ENCODE measurements at places on chromosomes 4 and X.
A peak's percentile ranks its signal among the peaks of the same experiment; 100 is the strongest.

DNA sequence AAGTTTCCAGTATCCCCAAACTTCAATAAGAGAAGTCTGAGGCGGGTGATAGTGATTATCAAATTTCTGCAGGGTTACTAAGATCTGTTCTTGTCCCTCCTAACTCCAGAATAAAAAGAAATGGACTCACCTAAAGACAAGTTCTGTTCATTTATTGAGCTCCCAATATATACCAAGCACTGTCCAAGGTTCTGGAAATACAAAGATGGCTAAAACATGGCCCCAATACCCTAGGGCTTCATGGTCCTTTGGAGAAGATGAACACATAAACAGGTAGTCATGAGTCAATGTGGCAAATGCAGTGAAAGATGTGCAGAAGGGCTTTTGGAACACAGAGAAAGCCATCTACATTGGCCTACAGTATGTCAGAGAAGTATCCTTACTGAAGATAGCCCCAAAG, 231.2 kb downstream of the PPP1R2C start:
- DNase-seq, result no peak

DNA sequence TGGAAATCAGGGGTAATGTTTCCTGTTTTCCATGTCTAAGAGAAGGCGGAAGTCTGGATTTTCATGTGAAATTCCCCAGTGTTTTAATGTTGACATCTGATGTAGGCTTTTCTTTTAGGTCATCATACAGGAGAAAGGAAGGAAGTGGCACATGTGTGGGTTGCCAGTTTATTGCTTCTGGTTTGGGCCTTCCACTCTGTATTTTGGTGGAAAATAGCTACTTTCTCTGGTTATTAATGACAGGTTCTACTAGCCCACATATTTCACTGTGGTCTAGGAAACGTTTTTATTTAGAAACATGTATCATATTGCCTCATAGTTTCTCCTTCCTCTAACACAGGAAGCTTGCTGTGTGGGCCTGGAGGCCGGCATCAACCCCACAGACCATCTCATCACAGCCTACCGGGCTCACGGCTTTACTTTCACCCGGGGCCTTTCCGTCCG, 7.2 kb downstream of the PDHA1 start:
- DNase-seq, result no peak

DNA sequence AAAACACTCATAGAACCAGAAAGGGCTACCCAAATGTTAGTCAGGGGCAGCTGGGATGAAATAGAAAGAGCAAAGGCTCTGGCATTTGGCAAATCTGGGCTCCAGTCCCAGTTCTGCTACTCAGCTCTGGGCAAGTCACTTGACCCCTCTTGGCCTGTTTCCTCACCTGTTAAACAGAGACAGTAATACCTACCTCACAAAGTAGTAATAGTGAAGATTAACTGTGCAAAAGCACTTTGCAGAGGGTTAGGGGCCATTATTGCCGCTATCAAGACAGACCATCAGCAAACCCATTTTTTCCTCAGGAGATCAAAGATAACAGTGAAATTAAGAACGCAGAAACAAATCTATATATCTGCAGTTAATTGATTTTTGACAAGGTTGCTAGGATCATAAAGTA, 20.6 kb downstream of the ZBTB33 start:
- DNase-seq, result no peak

- no peak for DNase-seq
Observed at GRCh38 chr4:70151271-70151670, 2.8 kb upstream of the PRR27 start.

GRCh38 chr4:89071311-89071710, 14.3 kb upstream of the FAM13A start:
- DNase-seq, result no peak

GRCh38 chrX:30610026-30610425, 32.5 kb upstream of the TASL start:
- DNase-seq, result no peak

DNA sequence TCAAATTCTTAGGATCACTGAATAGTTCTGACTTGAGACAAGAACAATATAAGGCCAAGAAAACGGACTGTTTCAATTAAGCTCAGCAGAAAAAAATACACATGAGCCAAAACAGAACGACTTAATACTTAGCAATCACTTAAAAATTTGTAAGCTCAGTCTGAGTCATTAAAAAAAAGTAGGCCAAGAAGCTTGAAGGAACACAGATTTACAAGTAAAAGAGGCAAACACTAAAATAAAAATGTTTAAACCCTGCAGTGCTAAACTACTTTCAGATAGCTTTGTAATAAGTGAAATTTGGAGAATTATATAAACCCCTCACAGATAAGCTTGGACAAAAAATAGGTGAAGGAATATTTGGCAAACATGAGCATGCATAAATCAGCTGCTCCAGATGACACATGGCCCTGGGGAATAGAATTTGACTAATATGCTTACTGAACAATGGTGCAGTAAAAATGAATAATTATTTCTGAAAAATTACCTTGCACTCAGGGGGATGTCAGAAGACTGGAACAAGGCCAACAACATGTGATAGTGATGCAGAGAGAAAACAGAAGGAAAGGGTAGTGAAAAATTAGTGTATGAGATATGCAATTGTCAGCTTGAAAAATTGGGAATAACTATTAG, 49.6 kb downstream of the LNX1 start:
- DNase-seq, result no peak

DNA sequence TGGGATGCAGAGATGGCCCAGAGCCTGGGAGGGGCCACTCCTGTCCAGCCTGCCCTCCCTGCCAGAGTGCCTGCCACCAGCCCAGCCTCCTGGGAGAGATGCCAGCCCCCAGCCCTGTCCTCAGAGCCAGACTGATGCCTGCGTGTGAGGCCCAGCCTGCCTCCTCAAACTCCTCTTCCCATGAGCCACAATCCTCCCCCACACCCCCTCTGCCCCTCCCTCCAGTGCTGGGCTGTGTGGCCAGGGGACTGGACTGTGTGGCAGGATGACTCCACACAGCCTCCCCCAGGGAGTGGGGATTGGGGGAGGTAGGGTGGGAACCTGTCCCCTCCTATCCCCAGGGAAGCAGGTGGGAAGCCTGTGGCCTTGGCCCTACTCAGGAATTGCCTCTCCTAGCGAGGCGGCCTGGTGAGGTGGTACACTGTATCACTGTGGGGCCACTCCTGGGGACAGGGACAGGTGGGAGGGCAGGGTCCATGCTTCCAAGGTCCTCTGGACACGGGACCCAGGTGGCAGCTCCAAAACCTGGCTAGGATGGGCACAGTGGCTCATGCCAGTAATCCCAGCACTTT, 4.3 kb upstream of the SH3BP2 start:
- DNase-seq, result no peak

DNA sequence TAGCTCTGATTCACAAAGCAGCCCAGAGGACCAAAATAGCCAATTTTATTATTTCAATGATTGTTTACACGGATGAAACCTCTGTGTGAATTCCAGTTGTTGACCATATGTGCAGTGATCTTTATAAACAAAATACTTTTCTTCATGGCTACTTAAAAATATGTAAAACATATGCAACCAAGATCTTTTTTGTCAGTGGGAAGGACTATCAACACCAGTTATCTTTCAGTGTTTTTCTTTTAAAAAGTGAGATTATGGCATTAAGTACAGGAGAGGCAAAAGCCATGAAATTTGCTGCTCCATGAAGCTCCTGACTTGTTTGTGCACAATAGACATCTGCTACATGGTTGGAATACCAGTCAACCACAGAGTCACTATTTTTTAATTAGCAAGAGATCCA, 184.4 kb downstream of the DKK2 start:
- DNase-seq, result no peak

- DNase-seq, result no peak
Observed at GRCh38 chr4:111707491-111707890, 437.8 kb upstream of the FAM241A start.

- DNase-seq, result no peak
Observed at GRCh38 chr4:43048570-43048969, 156.1 kb downstream of the GRXCR1 start.

- no peak for DNase-seq
Observed at GRCh38 chr4:15502384-15502783, 32.7 kb downstream of the CC2D2A start.

DNA sequence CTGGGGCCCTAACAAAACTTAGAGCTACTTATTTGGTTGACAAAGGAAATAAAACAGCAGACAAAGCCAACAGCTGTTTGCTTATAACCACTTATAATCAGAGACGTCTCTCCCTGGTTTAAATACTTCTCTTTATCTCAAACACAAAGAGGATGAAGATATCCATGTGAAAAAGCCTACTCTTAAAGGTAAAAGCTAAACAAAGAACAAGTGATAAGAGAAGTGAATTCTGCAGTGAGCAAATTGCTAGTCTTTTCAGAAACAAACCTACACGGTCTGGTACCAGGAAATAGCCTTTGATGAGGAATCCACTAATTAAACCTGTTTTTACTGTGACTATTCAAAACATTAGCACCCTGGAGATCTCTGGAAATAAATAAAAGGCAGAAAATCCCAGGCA, 46.7 kb downstream of the GRIA3 start:
- no peak for DNase-seq

- DNase-seq, result no peak
Observed at GRCh38 chr4:122783301-122784215, 43.1 kb upstream of the FGF2 start.

GRCh38 chr4:99088481-99089365, at the start of gene ADH5:
Gene ADH5, minus strand, starts transcription at chr4:99088788. Its CDS starts 88 bp downstream, at chr4:99088700.
- DNase-seq, result peak; percentile 87

DNA sequence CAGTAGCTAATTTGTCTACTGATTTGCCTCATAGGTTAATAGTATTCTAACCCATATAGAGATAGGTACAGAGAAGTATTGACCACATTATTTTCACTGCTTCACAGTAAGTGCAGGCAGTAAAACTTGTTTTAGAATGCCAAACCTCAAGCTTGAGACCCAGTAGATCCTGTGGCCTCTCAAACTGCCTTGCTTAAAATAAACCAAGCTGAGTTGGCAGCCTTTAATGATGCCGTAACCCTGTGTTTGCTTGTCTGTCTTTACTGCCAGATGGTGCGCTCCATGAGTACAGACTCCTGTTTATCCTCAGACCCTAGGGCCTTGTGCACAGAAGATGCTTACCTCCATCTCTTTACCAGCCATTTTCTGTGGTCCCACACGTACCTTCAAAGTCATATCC, 50.8 kb downstream of the ANXA3 start:
- DNase-seq, result no peak

Data from activated T-cell treated with anti-CD3 and anti-CD28 coated beads for 4 hours (primary cell).